Posterior cingulate gyrus (tissue), 11 donors: ENCODE measurements at places on chromosomes 12 and 14.

DNA sequence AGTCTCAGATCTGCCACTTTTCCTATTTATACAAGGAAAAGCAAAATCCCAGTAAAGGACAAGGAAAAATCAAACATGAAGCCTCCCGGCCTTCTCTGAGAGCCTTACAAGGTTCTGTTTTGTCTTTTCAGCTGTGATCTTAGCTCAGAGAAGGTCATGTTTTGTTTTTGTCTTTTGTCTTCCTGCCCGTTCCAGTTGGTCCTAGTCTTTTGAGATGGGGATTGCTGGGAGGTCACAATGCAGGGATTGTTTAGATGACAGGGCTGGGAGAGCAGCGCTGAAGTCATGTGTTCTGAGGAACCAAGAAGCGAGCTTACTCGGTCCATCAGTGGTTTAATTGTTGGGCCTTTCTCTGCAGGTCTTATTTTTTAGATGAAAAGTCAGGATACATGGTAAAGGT, 6.0 kb downstream of the PLEKHH1 start:
- no peak for DNase-seq

DNA sequence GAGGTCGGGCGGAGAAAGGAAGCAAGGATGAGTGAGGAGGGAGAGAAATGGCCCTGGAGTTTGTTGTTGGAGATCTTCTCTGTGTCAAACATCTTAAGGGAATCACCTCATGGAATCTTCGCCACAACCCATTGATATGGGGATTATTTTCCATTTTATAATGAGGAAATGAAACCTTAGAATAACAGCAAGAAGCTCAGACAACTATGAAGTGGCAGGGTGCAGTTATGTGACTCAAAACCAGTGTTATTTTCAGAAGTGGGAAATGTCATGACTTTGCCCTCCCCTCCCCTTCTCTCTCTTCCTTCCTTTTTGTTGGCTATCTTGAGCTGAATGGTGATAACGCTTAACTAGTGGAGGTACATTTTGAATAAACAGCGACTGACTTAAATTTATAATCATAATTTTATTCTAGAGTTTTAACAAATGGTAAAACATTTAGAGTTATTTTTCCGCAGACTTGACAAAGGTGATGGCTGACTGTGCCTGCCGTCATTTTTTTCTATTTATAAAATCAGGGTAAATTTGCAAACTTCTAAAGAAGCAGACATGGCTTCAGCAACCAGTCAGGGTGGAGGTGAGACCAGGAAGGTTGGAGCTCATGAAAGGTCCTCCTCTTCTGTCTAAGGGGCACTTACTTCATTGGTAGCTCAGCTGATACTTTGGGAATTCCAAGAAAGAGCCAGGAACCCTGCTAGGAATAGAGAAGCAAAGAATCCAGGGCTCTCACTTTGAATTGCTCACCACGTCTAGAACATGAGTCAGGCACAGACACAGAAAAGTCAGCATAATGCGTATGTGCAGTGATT, 232.4 kb downstream of the RGS6 start:
- no peak for DNase-seq

GRCh38 chr12:46209170-46209569, 59.7 kb downstream of the SLC38A1 start:
- DNase-seq = no peak

DNA sequence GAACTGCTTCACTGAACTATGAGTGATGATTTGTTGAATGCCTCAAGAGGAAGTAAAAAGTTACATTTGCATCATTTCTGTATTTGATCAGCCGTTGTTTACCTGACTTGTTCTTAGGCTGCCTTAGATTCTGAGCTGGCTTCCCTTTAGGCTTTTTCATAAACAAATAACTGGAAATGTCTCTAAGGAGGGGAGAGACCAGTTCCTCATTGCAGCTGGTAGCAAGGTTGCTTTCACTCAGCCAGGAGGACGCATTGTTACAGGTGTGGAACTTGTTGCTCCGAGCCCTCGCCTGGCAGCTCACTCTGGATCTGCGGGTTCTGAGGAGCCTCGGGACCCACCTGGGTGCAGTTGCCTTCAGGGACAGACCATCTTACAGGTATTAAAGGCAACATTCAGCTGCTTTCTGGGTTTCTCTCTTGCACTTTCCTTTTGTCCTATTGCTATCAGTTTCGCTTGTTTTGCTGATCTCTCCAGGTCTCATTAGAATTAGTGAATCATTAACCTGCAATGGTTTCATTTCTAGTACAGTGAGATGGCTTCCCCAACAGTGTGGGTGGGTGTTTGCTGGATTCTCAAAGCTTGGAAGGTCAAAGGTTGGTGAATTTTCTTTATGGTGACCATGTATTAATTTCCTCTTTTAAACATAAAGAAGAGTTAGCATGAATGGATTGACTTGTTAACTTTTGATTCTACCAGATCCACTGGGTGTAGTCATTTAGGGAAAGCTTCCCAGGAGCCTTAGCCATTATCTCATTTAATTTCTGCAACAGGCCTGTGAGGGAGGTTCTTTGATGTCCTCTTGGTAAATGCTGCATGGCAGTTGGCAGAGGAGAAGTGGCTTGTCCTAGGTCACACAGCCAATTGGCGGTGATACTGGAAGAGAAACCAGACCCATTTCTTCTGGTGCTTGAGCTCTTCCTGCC, at the start of gene PLEKHG7:
TSS of gene PLEKHG7 (plus strand) at position 236 of the 926 bp plus-strand sequence. CDS start 3,643 bp downstream, outside the sequence.
- DNase-seq = no peak

DNA sequence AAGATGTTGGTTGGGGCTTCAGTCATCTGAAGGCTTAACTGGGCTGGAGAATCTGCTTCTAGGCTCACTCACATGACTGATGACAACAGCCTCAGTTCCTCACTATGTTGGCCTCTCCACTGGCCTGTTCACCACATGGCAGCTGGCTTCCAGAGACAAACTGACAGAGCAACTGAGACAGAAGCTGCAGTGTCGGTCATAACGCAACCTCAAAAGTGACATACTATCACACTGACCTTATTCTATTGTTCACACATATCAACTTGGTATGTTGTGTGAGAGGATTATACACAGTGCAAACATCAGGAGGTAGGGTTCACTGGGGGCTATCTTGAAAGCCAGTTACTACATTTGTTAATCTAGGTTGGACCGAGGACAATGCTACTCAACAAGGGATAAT, 92.9 kb downstream of the PAWR start:
- no peak for DNase-seq

- DNase-seq = no peak
These were observed 12.0 kb downstream of the TM7SF3 start for GRCh38 chr12:27002141-27002540.

- no peak for DNase-seq
These were observed 32.8 kb upstream of the DEGS2 start for GRCh38 chr14:100192250-100192671.
